ENCODE measurements at places on chromosomes 4 and X.

GRCh38 chr4:14787894-14788293, 214.4 kb upstream of the CPEB2 start:
- peak; percentile 33 for DNase-seq

DNA sequence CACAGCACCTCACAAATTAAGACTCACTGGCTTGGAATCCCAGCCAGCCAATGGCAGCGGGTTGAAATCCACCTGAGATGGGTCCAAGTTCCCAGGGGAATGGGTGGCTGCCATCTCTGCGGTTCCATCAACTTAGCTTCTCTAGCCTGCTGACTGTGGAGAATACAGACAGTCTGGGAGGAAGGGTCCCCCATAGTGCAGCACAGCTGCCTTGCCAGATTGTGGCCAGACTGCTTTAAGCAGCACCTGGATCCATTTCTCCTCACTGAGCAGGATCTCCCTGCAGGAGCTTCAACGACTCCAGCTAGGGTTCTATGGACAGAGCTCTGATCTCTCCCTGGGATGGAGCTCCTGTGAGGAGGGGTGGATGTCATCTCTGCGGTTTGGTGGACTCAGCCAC, 51.8 kb downstream of the DCK start:
- DNase-seq = no peak

DNA sequence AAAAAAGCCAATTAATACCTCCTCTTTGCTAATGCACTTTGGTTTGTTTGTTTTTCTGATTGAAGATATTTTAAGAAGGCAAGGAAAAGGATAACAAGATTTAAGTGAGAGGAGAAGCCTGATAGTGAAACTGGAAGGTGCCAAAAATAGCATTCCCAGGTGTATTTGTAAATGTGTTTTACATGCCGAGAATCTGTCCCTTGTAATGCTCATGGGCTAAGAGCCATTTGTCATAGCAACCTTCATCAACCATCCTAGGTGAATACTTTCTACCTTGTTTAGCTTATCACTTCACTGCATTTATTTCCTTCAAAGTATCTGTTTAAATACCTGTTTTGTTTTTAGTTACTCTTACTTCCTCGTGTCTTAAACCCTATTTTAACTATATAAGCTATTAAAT, 127.8 kb downstream of the KCTD8 start:
- no peak for DNase-seq

DNA sequence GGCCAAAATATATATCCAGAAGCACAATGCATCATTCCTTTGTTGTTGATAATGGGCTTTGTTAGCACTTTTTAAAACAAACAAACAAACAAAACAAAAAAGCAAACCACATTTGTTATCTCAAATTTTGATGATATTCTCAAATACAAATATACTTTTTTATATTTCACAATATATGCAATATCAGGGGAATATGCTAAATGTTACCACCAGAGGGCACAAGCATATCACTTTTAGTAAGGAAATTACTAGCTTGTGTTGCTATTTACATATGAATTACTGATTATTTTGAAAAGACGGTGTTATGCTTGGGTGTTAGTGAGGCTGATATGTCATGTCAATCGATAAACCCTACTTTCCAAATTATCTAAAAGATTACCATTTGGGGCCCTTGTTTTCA, 29.1 kb downstream of the RIPPLY1 start:
- peak; percentile 71 for DNase-seq

DNA sequence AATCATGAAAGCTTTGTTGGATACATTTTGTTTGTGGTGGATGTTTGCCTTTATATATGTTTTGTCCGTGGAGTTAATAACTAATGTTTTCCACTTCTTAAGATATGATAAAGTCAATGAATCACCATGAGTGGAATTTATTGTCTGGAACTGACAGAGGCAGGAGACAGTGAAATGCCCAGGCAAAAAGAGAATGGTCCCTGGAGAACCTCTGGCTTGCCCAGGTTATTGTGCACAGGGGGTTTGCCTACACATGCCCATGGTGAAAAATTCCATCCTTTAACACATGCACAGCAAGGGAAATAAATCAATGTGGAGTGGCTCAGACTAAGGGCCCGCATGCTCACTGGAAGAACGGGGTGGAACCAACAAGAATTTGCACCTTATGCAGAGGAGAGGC, 964.3 kb upstream of the GRIA3 start:
- DNase-seq = no peak

- no peak for DNase-seq
These were observed 289.3 kb downstream of the BCOR start for GRCh38 chrX:39808471-39808917.

GRCh38 chr4:4559596-4559995, 17.7 kb upstream of the STX18 start:
- no peak for DNase-seq

GRCh38 chrX:74449322-74449936, 28.1 kb downstream of the SLC16A2 start:
- peak; percentile 32 for DNase-seq

- DNase-seq = no peak
These were observed 221.6 kb upstream of the LCORL start for GRCh38 chr4:18242919-18243693.

DNA sequence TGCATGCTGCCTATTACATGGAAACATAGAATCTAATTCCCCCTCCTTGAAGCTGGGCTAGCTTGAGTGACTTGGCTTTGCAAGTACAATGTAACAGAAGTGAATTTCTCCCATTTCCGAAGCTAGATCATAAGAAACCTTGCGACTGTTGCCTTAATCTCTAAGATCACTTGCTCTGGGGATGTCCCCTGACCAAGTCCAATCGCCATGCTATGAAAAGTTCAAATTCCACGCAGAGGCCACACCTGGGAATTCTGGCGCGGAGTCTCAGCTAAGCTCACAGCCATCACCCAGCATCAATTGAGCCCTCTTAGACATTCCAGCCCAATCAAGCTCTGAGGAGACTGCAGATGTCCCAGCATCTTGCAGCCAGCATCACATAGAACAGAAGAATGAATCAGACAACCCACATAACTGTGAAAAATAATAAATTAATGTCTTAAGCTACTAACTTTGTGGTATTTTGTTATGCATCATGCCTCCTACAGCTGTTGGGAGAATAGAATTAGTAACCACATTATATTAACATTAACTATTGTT, 27.0 kb downstream of the GPM6A start:
- no peak for DNase-seq

- DNase-seq = no peak
These were observed 155.3 kb upstream of the EDNRA start for GRCh38 chr4:147325571-147325981.

GRCh38 chr4:157012296-157012695, 40.7 kb upstream of the PDGFC start:
- DNase-seq = no peak

DNA sequence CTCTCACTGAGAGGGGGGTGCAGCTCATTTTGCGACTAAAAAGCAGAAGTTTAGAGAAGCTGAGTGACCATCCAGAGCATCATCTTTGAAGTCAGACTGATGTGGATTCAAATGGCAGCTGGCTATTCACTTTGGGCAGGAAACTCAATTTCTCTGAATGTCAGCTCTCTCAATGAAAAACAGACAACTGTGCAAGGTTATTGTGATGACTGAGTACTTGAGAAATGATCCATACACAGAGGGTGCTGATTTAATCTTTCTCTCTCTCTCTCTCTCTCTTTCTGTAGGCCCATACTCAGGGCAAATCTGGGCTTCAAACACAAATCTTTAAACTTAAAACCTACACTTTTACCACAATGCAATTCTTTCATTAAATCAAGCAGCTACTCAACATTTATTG, 185.8 kb upstream of the SLIT2 start:
- no peak for DNase-seq

DNA sequence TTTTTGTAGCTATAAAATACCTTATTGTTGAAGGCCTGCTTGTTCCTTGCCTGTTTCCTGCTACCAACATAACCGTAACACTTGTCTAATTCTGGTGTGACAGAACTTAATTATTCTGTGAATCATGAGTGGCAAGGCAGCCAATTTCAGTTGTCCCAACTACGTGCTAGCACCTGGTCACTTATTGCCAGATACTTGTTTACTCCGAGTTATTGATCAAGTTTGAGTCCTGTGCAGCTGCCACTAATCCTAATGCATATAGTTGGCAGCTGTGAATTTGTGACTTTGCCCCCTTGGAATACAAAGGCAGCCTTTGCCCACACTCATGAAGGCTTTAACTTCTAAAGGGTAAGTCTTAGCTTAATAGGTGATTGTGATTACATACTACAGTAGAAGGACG, 7.8 kb upstream of the RNF128 start:
- peak; percentile 44 for DNase-seq

- peak; percentile 40 for DNase-seq
These were observed 29.1 kb downstream of the TTC29 start for GRCh38 chr4:146916479-146917076.

GRCh38 chr4:62402088-62402806, 1202.1 kb downstream of the ADGRL3 start:
- no peak for DNase-seq

DNA sequence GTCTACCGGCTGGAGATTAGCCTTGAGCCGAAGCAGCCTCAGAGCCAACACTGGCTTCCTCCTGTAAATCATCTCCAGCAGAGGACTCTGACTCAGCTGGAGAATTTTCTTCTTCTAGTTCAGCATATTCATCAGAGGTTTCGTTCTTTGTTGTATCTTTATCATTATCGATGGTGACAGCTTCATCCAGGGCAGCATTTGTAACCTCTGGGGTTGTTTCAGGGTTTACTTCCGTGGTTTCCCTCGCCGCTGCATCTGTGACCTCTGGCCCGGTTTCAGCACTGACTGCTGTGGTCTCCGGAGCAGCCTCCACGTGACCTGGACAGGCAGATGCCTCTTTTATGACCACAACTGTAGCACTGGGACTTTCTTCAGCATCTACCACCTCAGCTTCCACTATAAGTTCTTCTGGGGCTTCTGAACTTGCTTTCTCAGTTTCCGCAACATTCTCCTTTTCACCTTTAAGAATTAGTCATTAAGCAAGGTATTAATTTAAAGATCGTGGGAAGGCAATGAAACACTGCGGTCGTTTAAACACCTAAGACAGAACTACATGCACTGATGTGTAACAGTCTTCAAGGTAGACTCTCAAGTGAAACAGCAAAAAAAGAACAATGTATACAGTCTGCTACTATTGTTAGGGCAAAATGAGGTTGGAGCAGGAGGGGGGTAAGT, 13.3 kb downstream of the MGARP start:
- DNase-seq = peak; percentile 59

- DNase-seq = no peak
These were observed 121.4 kb upstream of the GATB start for GRCh38 chr4:151882072-151882803.

Data from HT-29 (cell line).